OCI-M1 (cell line): ENCODE measurements at places on chromosomes 6 and 20.
A peak's percentile ranks its signal among the peaks of the same experiment; 100 is the strongest.

DNA sequence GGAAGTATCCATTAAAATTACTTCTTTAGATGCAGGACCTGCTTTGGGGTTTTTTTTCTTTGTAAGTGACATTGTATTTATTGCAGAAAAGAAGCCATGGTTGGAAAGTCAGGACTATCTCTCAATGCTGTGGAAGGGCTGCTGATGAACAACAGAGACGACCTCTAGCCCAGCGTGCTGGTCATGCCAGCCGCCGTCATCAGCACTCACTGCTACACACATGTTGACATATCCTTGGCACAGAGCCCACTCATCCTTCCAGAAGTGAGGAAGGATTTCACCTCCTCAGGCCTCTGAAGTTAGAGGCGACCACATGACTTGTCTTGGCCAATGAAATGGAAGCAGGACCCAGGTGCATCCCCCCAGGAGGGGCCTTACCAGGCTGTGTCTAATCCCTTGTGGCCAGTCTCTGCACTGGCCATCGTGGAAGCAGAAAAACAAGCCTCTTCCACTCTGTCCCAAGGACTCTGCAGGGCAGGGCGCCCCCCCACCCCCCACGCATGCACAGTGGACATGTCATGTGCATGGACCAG, 343.5 kb downstream of the TAF4 start:
- DNase-seq: no peak

DNA sequence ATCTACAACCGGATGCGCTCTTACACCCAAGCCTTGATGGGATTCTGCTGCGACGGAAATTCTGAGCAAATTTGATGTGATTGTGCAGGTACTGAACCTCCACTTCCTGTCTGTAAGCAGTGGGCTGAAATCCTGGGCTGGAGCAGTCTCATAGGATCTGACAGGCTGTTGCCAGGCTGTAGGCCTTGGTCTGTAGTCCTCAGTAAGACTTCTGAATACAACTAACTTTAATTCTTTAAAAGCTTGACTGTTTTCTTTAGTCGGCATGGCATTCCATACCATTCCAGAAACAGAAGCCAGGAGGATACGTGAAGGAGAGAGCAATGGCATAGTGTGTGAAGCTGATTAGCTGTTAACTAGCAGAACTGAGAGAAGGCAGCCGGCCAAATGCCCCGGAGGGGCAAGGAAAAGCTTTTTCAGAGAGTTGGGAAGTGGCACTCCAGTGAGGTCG, 68.3 kb downstream of the ADTRP start:
- no peak for DNase-seq

GRCh38 chr20:21389368-21389767, 8.0 kb downstream of the NKX2-4 start:
- DNase-seq: no peak

GRCh38 chr6:107129370-107129925, 14.1 kb upstream of the BEND3 start:
- DNase-seq: peak; percentile 80

GRCh38 chr6:142942238-142942637, 2.7 kb downstream of the HIVEP2 start:
- DNase-seq: no peak

DNA sequence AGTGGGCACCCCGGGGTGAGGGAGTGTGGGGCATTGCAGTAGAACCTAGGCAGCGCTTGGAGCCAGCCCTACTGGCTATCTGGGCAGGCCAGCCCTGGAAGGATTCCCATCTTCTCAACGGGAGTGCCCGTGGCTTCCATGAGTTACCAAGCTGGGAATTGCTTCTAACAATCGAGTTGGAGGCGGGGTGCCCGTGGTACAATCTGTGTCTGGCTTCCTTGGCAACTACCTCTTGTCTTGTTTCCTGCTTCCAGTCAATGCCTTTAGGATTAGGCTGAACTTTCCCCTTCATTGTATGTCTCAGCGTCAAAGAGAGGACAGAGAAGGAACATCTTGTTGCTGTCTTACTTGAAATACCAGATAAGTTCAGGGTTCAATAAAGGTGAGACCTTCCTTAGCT, 33.3 kb downstream of the PPP1R14C start:
- no peak for DNase-seq

GRCh38 chr6:13488015-13488895, 855 bp upstream of the GFOD1 start:
- DNase-seq: no peak

GRCh38 chr6:11796829-11797228, 18.2 kb upstream of the ADTRP start:
- DNase-seq: no peak

DNA sequence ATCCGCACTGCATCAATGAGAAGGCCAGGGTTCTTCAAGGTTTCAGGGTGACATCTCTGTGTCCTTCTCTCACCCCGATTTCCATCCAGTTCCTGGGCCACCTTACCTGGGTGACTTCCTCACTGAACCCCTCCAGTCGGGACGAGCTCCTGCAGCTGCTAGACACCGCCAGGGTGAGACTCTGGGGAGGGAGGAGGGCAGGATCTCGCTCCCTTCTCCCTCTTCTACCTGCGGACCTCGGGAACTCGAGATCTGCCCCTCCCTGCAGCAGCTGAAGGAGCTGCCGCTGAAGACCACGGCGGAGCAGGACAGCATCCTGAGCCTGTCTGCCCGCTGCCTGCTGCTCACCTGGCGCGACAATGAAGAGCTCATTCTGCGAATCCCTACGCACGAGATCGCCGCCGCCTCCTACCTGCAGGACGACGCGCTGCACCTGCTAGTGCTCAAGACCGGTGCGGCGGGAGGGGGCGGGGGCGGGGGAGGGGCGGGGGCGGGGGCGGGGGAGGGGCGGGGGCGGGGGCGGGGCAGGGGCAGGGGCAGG, 7.5 kb downstream of the CCM2L start:
- no peak for DNase-seq

DNA sequence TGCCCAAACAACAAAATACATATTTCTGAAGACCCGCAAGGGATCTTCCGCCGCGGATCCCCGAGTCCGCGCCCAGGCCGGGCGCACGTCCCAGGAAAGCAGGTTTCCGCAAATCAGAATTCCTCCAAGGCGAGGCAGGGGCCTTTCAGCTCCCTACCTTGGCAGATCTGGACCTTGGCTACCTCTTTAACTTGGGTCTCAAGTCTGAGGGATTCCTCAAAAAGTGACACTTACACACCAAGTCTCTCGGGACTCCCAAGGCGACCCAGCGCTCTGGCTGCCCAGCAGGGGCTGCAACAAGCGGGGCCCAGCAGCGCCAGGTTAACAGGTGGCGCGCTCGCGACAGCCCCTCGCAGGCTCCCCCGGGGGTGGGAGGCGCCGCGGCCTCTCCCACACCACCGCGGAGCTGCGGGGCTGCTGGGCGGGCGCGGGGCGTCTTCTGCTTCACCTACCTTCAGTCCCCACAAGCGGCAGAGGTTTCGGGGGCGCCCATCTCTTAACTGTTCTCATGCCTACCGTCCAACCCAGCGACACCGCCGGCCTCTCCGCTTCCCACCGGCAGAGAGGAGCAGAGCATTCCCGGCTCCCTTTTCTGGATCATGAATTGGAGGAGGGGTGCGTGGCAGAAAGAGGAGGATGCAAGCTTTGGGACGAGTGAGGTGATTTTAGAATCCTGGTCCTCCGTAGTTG, 414 bp downstream of the SIM1 start:
- no peak for DNase-seq

- peak; percentile 44 for DNase-seq
Measured at GRCh38 chr20:36435592-36436541, 105.5 kb upstream of the MYL9 start.

DNA sequence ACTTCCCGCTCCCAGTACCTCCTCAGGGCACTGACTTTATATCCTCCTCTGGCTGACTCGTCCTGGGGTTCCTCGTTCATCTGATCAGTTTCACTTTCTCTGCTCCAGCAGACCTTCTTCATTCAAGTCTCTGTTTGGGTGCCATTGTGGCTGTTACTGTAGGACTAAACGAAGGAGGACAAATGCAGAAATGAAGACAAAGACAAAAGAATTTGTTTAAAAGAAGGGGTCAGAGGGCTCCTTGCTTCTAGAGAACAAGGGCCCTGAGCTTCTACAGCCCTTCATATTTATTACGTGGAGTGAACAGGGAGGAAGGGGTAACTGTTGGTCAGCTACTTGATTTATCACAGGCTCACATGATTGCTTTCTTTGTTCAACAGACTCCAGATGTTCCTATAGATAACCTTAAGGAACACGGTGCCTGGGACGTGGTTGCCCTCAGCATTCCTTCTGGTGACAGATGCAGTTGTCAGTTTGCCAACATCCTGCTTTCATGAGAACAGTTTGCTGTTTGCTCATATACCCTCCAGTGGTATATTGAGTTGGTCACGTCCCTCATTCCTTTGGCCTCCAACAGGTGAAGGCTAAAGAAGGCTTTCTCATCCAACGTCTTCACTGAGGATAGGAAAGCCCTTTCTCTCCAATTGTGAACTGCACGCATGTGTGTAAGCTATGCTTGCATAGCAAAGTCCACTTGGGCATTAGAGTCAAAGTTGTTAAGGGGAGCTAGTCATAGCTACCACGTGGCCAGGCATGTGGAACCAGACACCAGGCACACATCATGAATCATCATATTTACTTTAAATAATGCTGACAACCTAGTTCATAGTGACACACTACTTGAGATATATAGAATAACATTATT, 69.1 kb upstream of the BTN3A2 start:
- peak; percentile 95 for DNase-seq
